ENCODE measurements at places on chromosomes 5 and 9.
A peak's percentile ranks its signal among the peaks of the same experiment; 100 is the strongest.

DNA sequence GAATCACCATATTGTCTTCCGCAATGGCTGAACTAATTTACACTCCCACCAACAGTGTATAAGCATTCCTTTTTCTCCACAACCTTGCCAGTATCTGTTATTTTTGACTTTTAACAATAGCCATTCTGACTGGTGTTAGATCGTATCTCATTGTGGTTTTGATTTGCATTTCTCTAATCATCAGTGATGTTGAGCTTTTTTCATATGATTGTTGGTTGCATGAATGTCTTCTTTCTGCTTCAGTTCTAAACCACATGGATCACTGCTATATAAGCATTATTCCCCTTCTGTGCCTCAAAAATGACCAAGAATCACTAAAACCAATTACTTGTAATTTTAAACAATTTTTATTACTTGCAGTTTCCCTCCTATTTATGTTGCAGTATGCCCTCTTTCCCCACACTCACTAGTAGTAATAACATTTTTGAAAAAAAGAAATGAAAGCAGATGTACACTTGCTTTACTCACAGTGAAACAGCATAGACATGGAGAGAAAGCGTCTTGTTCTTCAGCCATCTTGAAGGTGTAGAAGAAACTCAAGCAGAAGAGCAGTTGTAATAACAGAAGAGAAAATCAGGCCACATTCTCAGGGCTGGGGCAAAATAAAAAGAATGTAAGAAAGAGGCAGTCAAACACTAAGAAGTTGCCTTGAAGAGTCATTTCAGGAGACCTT lies 4.5 kb upstream of the TMEM252 start:
- DNase-seq: no peak

GRCh38 chr9:129412814-129413536 lies 207.9 kb downstream of the C9orf50 start:
- DNase-seq: peak; percentile 63

GRCh38 chr5:134437340-134437846 lies 25.7 kb upstream of the CDKN2AIPNL start:
- DNase-seq: no peak

GRCh38 chr5:400282-401145 lies 42.5 kb upstream of the EXOC3 start:
- DNase-seq: no peak

All from non-pigmented ciliary epithelial cell (primary cell).